ENCODE measurements at places on chromosomes 2 and 18. TPM values are rescaled to one million over a fixed set of nuclear protein-coding genes. Genes with fewer than 3 reads are reported as not detected.

FAM228A gene
- 0.71 TPM for total RNA-seq

SH3YL1 gene
- total RNA-seq, result 34.0 TPM

AOX1 gene
- total RNA-seq, result 16.8 TPM

GALNT14 gene
- 42.0 TPM for total RNA-seq

RAB27B gene
- total RNA-seq, result 4.3 TPM

TTC32 gene
- 4.2 TPM for total RNA-seq

USP40 gene
- 35.8 TPM for total RNA-seq

IL36G gene
- total RNA-seq, result 0.32 TPM

MRPS9 gene
- 34.6 TPM for total RNA-seq

POMC gene
- 0.39 TPM for total RNA-seq

LHCGR gene
- total RNA-seq, result not detected

SLC19A3 gene
- 0.21 TPM for total RNA-seq

AGXT gene
- total RNA-seq, result not detected

LYG2 gene
- not detected for total RNA-seq

EPHA4 gene
- total RNA-seq, result 1.0 TPM

DNAJC5G gene
- not detected for total RNA-seq

PAIP2B gene
- 0.75 TPM for total RNA-seq

KCNS3 gene
- total RNA-seq, result 5.1 TPM

NFU1 gene
- total RNA-seq, result 47.0 TPM

CYP1B1 gene
- 0.25 TPM for total RNA-seq

C2orf15 gene
- 0.60 TPM for total RNA-seq

PSME4 gene
- total RNA-seq, result 76.2 TPM

CHST9 gene
- total RNA-seq, result not detected

SKOR2 gene
- total RNA-seq, result not detected

MYOM1 gene
- total RNA-seq, result 0.07 TPM

HRH4 gene
- 0.04 TPM for total RNA-seq

SLC9A4 gene
- total RNA-seq, result not detected

RAD51AP2 gene
- 0.10 TPM for total RNA-seq

FKBP1B gene
- total RNA-seq, result 15.2 TPM

All from foreskin keratinocyte (primary cell).